A549 treated with CpdA at 1 μM for 4 hours (cell line): ENCODE measurements at places on chromosomes 1 and 21. TPM values are rescaled to one million over a fixed set of nuclear protein-coding genes. Genes with fewer than 3 reads are reported as not detected.

Gene RUNX3
- total RNA-seq: 5.5 to 7.3 TPM (median 6.2 TPM) in 5 replicates

Gene SLC44A5
- total RNA-seq: 0.05 to 0.10 TPM (median 0.06 TPM) in 5 replicates

Gene C1orf174
- 21.6 to 24.6 TPM (median 24.2 TPM) in 5 replicates for total RNA-seq

Gene SLC45A1
- 2.1 to 3.5 TPM (median 2.5 TPM) in 5 replicates for total RNA-seq

Gene SPRR1A
- not detected in 5 replicates for total RNA-seq
